ENCODE measurements at places on chromosomes 7 and 10.

DNA sequence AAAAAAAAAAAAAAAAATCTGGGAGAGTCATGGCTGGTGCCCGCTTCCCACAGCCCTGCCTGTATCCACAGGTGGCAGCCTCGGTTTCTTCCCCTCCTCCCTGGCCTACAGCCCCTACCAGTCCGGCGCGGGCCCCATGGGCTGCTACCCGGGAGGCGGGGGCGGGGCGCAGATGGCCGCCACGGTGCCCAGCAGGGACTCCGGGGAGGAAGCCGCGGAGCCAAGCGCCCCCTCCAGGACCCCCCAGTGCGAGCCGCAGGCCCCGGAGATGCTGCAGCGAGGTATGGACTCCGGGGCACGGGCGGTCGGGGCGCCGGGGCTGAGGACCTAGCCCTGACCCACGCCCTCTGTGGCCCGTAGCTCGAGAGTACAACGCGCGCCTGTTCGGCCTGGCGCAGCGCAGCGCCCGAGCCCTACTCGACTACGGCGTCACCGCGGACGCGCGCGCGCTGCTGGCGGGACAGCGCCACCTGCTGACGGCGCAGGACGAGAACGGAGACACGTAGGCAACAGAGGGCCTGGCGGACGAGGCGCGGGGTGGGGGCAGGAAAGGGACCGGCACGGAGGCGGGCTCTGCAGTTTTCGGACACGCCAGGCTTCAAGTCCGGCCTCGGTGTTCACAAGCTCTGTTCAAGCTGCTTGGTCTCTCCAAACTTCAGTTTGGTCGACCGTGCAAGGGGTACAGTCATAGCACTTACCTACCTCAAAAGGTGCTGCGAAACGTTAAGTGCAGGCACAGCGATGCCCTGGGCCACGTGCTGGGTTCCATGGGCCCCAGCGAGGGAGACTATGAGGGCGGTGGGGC lies 3.9 kb downstream of the NFKB2 start:
- peak; percentile 96 for DNase-seq

DNA sequence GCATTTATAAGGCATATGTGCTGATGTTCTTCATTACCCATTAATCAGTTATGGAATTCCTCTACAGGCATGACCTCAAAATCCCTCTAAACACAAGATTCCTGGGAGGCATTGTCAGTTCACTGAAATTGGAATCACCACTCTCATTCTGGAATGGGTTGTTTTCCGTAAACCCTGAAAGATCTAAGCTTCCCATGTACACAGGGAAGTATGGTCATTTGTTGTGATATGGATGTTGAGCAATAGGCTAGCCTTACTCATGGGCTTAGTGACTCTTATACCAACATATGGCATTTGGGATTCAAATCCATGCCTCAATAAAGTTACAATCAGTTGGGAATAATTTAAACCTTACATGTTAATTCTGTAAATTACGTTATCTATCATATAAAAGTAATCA lies 258.0 kb downstream of the XPNPEP1 start:
- no peak for DNase-seq

DNA sequence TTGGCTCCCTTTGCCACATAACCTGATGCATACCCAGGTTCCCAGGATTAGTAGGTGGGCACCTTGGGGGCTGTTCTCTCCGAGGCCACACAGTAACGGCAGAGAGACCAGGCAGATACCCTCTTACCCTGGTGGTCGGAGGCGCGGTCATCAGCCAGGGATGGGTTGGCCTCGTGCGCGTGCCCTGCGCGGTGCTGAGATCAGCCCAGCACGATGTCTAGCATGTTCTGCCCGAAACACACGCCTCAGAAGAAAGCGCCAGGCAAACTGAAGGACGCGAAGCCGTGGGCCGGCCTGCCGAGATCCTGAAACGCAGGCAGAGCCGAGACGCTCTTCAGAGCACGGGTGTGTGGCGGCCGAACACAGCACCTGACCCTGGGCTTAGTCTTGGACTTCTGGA lies 34.7 kb upstream of the CFAP46 start:
- DNase-seq, result no peak

DNA sequence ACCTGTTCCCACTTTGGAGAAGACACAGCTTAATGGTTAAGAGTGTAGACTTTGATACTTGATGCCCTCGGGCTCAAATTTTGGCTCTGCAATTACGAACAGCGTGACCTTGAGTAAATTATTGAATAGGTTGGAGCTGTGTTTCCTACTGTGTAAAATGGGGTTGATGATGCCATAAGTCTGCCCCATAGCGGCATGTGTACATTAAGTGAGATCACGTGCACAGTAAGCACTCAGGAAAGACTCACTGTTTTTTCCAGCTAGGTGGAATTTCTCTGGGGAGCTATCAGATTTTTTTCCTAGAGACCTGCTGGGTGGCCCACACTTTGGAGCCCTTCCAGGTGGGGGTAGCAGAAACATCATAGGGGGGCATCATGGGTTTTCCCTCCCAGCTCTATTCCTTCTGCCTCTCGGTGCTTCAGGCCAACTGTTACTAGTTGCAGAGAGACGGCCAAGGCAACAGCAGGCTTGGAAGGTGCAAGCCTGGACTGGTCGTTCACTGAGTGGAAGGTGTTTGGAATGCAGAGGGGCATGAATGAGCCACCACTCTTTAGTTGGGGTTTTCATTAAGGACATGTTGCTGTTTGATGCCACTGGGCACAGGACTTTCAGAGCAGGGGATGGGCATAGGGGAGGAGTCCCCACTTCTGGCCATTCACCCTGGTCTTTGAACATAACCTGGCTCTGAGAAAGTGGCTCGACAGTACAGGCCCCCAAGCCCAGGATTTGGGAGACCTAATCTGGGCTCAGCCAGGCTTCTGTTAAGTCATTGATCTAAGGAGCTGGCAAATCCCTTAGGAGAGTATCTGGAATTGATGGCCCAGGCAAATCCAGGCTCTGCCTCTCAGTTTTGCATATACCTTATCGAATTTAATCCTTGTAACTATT lies 64.0 kb downstream of the SYPL1 start:
- DNase-seq, result no peak

- DNase-seq, result peak; percentile 39
Observed at GRCh38 chr7:54015251-54015650, 526.9 kb upstream of the VSTM2A start.

- no peak for DNase-seq
Observed at GRCh38 chr10:36534471-36535002, 590.9 kb upstream of the ANKRD30A start.

GRCh38 chr10:19970256-19970655 lies 154.0 kb downstream of the PLXDC2 start:
- no peak for DNase-seq

DNA sequence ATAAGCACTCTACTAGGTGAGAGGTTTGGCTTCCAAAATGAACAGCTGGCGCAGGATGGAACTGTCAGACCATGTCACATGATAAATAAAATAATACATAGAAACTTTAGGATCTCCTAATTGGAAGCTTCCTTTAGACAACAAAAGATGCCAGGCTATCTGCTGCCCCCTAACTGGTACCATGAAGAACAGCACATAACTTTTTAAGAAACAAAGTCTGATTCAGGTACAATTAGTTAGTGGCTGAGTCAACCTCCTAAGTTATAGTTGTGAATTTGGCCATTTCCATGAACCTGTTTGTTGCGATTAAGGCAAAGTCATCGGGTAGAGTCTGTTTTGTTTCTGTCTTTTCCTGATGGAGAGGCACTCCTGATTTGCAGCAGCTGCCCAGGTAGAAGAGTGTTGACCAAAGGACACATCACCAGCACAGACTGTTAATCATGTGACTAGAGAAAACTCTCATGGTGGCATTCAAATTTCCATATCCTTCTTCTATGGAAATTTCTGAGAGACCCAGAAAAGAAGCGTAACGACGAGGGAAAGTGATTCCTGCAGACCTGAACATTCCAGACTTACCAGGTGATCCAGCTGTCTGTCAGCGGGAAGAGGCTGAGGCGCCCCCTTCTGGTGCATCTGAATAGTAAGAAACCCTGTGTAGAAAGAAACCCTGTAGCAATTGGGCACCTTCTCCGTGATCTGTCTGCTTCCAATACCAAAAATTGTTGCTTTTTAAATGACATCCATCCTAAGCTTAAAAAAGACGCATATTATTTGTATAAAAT lies 8.6 kb upstream of the INHBA start:
- no peak for DNase-seq

- DNase-seq, result no peak
Observed at GRCh38 chr7:130929896-130930659, 196.1 kb upstream of the KLF14 start.

GRCh38 chr10:11639849-11640764 lies 28.7 kb upstream of the USP6NL start:
- peak; percentile 52 for DNase-seq

DNA sequence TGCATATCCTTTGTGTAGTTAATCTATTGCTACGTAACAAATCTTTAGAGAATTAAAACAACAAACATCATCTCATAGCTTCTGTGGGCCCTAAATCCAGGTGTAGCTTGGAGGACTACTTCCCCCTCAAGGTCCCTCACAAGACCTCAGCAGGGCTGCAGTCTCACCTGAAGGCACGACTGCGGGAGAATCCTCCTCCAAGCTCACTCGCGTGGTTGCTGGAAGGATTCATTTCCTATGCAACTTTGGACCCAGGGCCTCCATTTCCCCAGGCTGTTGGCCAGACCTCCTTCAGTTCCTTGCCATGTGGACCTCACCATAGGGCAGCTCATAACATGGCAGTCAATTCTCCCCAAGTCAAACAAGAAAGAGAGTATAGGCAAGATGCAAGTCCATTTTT lies 140.4 kb downstream of the OAT start:
- DNase-seq, result no peak

DNA sequence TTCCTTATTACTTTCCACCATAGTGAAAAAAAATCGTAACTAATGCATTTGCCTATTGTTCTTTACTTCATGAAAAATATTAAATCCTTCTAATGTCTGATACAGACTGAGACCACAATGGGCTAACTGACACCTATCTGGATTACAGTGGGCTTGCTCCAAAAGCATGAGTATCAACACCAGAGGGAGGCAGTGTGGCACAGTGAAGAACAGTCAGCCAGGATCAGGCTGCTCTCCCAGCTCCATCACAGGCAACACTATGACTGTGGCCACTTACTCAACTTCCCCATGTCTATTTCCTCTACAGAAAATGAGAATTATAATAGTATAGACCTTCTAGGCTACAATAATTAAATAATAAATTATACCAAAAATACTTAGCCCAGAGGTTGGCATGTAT lies 97.2 kb downstream of the SLC25A13 start:
- no peak for DNase-seq

DNA sequence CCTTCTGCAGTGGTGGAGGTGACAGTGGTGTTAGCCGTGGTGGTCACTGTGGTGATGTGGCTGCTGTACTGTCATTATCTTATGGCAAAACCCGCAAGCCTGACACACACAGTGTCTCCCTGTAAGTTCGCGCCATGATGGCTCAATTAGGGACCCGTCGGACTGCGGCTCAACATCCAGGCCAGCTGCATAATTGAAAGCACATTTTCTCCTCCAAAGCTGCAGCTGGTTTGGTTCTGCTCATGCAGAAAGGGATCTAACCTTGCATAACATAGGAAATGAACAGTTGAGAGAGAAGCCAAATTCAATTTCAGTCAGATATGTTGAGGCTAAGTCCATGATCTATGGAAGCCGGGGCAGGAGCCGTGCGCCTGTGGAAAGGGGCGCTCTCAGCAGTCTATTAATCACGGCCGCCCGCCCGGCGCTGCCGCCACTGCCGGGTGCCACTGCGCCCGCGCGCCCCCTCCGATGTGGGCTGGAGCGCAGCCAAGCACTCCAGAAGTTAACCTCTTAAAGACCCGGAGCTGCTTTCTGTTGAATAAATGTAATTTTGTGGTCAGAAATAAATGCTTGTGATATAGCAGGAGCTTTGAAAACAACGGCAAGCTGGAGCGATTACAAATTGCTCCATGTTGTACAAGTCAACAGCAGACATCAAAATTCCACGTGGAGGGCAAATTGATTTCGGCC lies 227.7 kb downstream of the CUX1 start:
- peak; percentile 94 for DNase-seq

DNA sequence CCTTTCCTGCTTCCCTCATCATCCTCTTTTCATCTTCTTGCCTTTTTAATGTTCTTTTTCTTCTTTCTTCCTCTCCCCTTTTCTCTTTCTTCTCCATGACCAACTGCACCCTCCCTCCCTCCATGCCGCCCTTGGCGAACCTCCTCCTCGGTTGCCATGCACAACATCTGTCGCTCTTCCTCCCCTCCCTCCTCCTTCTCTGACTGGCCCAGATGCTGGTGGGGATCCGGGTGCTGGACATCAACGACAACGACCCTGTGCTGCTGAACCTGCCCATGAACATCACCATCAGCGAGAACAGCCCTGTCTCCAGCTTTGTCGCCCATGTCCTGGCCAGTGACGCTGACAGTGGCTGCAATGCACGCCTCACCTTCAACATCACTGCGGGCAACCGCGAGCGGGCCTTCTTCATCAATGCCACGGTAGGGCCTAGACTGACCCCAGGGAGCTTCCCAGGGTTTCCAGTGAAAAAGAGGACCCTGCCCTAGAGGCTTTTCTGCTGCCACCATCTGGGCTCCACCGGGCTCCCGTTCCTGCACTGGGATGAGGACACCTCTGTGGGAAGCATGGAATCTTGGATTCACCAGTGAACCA lies 11.5 kb upstream of the VSIR start:
- DNase-seq, result no peak

DNA sequence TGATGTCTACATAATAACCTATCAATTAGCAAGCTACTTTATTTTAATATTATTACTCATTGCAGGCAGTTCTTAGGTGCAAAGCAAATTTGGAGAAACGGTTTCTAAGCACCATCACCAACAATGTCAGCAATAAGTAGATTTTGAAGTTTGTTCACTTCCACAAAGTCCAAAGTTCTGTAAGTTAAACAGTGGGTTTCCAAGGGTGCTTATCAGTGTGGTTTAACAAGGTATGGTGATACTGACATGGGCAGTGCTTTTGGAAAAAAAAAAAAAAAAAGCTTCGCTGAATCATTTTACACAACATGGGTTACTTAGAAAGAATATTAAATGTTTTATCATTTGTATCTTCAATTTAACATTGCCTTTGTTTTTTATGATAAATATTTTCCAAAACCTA lies 101.8 kb downstream of the SPAG6 start:
- DNase-seq, result no peak

DNA sequence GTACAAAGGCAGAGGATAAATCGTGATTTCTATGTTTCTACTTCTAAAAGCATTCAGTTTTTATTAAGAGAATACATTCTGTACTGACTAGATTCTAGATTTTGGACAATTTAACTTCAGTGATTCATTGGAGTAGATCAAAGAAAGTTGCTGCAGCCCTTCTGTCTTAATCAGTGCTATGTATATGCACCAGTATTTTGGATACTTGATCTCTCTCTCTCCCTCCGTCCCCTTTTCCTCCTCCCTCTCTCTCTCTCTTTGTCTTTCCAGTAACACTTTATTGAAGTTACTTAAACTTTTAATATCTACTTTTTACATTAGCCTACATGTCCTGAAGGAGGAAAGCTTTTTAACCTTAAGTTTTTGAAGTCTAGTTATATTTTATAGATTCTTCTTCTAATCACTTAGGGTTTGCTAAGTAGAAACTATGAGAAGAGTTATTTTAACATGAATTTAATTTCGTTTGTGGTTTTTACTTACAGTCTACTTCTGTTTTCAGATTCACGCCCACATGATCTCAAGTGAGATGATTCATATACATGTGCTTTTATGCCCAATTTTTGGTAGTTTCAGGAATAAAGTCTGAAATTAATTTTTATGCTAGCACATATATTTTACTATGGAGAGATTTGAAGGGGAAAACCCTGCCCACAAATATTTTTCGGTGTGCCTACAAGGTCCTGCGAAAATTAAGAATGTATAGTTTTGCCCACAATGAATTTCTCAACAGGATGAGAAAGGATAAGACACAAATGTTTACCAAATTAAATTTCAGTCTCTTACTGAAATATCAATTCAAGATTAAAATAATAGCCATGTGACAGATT lies 9.1 kb downstream of the MDFIC start:
- no peak for DNase-seq
